ENCODE measurements at places on chromosomes 2 and 18.

DNA sequence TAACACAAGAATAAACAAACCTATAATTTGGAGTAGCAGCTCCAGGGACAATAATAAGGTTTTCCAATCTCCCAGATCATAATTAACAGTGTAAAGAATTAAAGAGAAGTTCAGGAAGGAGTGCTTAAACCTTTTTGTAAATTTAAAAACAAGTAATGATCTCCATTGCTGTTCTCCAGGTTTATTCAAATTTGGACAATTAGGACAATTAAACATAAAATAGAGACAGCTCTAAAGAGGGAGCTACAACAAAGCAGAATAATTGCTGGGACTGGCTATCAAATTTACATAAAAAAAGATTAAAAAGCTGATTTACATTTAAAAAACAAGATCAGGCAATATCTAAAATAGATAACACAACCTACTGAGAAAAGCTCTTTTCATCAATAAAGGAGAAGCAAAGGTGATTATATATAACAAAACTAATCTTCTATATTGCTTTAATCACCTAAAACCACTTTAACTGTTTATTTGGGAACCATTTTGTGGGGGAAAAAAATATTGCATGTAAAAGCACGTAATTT lies 80.1 kb upstream of the CREB1 start:
- no peak for DNase-seq
- no peaks in the 10 kb centered on the region for H3K4me1 ChIP-seq
- H3K27me3 ChIP-seq, result no peaks in the 10 kb centered on the region
- H3K27ac ChIP-seq, result no peak overlapping the region
- no peaks in the 10 kb centered on the region for H3K36me3 ChIP-seq

- no peak overlapping the region for H3K27ac ChIP-seq
- H3K36me3 ChIP-seq, result no peaks in the 10 kb centered on the region
- no peaks in the 10 kb centered on the region for H3K27me3 ChIP-seq
- peaks cover 28% of the 10 kb centered on the region for H3K4me1 ChIP-seq
- H3K4me3 ChIP-seq, result no peak overlapping the region
Observed at GRCh38 chr2:9742601-9743000, 100.7 kb upstream of the TAF1B start.

DNA sequence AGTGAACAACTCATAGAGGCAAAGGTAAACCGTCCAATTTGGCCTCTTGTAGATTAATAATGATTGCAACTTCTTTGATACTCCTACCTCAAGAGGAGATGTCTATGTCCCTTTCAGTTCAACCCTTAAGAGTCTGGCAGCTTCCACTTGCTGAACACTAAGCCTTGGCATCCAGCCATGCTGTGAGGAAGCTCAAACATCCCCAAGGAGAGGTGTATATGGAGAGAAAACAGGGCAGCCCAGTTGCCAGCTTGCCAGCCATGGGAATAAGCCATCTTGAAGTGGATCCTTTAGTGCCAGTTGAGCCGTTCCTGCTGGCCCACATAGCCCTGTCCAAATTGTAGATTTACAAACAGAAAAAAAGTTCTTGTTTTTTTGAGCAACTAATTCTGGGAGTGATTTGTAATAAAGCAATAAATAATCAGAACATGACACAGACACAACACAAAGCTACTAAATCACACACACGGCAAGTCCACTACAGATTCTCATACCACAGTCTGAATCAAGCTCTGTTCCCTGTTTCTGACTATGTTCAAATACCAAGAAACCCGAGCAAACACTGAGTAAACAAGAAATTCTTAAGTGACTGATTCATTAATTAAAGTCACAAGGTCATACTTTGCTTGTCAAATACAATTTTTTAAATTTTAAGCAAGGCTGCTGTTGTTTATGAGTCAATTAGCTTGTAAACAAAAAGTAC lies 96.1 kb downstream of the PID1 start:
- no peak for DNase-seq
- H3K4me1 ChIP-seq, result peaks cover 2% of the 10 kb centered on the region
- H3K4me3 ChIP-seq, result no peak overlapping the region
- no peaks in the 10 kb centered on the region for H3K27me3 ChIP-seq
- no peak overlapping the region for H3K27ac ChIP-seq

DNA sequence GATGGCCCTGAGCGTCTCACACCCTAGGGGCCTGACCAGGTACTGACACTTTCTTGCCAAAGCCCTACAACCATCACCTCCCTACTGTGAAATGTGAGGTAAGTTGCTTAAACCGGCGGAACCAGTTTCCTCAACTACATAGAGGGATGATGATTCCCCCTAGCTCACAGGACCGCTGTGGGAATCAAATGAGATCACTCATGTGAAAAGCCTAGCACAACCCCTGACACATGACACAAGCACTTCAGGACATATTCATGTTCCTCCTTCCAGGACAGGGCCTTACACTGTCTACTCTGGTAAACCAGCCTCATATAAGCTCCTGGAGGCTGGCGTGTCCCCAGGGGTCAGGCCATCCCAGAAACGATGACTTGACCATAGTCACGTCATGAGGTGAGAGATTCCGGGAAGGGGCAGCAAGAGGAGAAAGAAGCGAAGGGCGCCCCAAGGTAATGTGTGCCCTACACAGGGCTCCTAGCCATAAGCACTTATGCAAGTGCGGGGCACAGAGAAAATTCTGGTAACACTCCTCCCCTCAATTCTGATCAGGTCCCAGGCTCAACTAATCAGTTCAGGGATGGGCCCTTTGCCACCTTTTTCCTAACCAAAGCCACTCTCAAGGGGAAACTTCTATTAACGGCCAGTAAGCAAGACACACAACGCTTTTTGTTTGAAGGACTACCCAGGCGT lies 49.5 kb downstream of the C2orf42 start:
- peak overlapping the region; percentile 79 for H3K4me3 ChIP-seq
- H3K36me3 ChIP-seq, result no peaks in the 10 kb centered on the region
- DNase-seq, result peak; percentile 93
- H3K4me1 ChIP-seq, result peaks cover 25% of the 10 kb centered on the region
- no peaks in the 10 kb centered on the region for H3K27me3 ChIP-seq

- DNase-seq, result no peak
- H3K4me1 ChIP-seq, result peaks cover 13% of the 10 kb centered on the region
- no peak overlapping the region for H3K27ac ChIP-seq
- H3K36me3 ChIP-seq, result no peaks in the 10 kb centered on the region
- H3K27me3 ChIP-seq, result no peaks in the 10 kb centered on the region
Observed at GRCh38 chr2:201360256-201360655, 3.1 kb upstream of the FLACC1 start.

- H3K27ac ChIP-seq, result no peak overlapping the region
- no peak overlapping the region for H3K4me3 ChIP-seq
- peaks cover 100% of the 10 kb centered on the region for H3K4me1 ChIP-seq
- DNase-seq, result no peak
Observed at GRCh38 chr2:224573724-224574123, 11.4 kb downstream of the CUL3 start.

DNA sequence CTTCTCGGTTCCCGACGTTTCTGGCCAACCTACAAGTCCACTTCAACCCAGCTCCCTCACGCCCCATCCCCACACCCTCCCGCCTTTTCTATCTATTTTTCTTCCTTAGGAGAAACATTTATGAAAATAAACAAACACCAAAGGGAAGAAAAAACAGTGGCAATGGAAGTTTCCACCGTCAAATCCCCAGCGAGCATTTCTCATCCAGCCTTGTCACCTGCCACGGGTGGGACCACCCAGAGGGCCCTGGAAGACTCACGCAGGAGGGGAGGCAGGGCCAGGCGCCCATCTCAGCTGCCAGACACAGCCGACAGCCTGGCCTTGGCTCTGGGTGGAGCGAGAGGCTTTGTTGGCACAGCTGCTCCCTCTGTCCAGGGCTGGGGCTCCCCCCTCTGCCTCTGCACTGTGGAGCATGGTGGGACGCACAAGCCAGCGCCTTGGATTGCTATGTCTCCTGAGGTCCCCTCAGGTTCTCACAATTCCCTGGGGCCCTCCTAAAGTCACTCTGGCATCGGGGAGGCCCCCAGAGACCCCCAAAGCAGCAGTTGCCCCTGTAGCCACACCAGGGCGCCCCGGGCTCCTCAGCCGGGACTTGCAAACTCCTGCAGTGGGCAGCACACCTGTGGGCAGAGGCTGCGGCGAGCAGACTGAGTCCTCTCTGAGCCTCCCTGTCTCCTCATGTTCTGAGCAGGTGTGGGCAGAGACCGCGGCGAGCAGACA lies 395.7 kb upstream of the SALL3 start:
- no peak for DNase-seq
- no peaks in the 10 kb centered on the region for H3K36me3 ChIP-seq
- H3K4me3 ChIP-seq, result no peak overlapping the region

DNA sequence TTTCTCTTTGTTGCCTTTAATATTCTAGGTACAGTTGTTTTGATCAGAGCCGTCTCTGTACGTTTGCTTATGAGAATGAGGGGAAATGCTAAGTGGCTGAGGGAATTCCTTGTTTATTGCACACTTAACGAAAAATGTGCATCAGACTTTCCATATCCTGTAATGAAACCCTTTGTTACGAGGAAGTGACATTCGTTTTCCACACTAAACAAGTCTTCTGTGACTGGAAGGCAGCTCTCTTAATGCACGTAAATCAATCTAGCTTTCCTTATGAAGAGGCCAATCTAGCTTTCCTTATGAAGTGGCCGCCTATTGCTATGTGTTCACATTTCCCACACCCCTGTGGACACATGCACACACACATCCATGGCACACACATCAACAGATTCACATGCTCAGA lies 186.2 kb downstream of the SNTG2 start:
- peaks cover 5% of the 10 kb centered on the region for H3K4me1 ChIP-seq
- no peak overlapping the region for H3K27ac ChIP-seq
- DNase-seq, result no peak
- no peaks in the 10 kb centered on the region for H3K36me3 ChIP-seq
- no peaks in the 10 kb centered on the region for H3K27me3 ChIP-seq

Measured in esophagus muscularis mucosa (tissue), 4 donors.